Stimulated activated CD8-positive, alpha-beta memory T cell treated with anti-CD3 and anti-CD28 coated beads, Interleukin-2, amount 100 ng/mL, for 1 hour (primary cell): ENCODE measurements at places on chromosomes 12 and 14.

- no peak for DNase-seq
Observed at GRCh38 chr12:57090924-57091637, 2.2 kb downstream of the NAB2 start.

DNA sequence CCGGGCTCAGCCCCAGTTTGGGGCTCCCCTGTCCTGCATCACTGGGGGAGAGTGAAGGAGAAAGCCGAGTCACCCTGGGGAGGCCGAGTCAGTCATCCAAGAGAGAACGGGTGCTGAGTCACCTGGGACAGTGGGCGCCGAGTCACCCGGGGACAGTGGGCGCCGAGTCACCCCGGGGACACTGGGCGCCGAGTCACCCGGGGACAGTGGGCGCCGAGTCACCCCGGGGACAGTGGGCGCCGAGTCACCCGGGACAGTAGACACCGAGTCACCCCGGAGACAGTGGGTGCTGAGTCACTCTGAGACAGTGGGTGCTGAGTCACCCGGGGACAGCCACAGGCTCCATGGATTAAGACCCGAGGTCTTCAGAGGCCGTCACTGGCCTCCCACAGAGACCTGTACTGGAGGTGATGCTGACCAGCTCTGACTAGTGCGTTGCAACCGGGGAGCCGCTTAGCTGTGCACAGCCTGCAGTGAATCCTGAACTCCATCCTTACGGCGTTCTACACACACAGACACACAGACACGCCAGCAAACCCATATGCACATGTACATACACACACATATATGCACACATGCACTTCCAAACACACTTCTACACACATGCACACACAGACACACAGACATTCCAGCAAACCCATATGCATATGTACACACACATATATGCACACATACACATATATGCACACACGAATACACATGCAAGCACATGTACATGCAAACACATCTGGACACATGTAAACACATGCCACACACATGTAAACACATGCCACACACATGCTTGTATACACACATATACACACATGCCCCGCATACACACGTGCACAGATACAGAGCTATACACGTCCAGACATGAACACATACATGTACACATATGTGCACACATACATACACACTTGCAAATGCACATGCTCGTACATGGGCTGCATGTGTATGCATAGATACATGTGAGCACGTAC is 64.9 kb upstream of the GALNT9 start:
- DNase-seq: no peak

- no peak for DNase-seq
Observed at GRCh38 chr14:26855077-26855753, 257.4 kb upstream of the NOVA1 start.

- no peak for DNase-seq
Observed at GRCh38 chr14:100034468-100034867, 30.8 kb upstream of the EVL start.

DNA sequence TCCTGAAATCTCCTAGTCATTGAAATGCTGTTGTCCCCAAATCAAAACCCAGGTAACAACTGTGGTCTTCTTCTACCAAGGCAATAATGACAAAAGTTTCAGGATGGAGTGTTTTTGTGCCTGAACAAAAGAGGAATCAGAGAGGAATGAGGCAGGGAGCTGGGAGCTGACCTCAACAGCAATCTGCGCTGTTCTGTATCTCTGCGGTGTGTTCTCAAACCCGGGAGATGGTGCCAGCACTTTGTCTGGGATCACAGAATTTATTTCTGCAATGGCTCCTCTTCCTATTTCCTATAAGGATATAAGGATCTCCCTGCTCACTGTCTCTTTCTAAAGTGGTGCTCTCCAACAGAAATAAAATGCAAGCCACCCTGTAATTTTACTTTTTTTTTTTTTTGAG is 449 bp upstream of the GLT8D2 start:
- DNase-seq: no peak
